Activated naive CD4-positive, alpha-beta T cell treated with Interleukin-2 at 50 U/mL for 16 hours (primary cell): ENCODE measurements at places on chromosomes 16 and 17.
A peak's percentile ranks its signal among the peaks of the same experiment; 100 is the strongest.

GRCh38 chr16:49921791-49922456 lies 66.0 kb upstream of the ZNF423 start:
- peak; percentile 20 for DNase-seq

- no peak for DNase-seq
Observed at GRCh38 chr17:73932216-73932749, 271.2 kb upstream of the RPL38 start.

GRCh38 chr17:68624381-68624780 lies 23.2 kb upstream of the FAM20A start:
- no peak for DNase-seq

DNA sequence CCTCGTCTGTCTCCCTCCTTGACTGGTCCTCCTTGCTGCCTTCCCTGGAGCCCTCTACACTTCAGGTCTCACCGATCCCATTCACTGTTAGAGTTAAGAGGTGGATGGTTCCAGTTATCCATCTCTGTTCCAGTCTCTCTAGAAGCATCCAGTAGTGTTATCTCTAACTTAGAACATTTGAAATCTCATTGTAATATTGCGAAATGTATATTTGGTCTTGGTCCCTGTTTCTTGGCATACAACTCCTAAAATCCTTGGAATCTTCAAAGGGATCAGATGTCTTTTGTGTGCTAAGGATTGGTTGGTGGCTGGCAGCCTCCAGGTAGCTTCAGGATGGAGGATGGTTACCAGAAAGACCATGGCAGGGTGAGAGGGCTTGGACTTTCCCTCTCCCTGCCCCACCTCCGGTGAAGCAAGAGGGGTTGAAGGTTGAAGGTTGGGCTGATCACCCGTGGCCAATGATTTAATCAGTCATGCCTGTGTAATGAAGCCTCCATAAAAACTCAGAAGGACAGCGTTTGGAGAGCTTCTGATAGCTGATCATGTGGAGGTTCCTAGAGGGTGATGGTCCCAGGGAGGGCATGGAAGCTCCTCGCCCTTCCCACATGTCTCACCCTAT lies 59.1 kb downstream of the NTN1 start:
- no peak for DNase-seq

DNA sequence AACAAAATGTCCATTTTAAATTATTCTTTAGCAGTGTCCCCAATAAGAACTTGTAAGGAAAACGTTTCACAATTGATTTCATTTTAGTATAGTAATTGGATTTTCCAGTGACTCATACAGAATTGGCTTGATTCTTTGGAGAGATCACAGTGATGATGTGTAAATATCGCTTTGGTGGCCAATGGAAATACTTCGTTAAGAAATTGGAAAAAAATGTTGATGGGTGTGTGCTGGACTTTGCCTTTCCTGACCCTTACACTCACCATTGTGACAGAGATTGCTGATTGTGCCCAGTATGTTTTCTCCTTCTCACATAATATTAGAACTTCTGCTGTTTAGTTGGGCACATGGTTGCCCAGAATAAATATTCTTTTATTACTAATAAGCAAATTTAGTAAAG lies 7.4 kb upstream of the EFCAB13 start:
- no peak for DNase-seq

GRCh38 chr17:17819561-17819995 lies 17.2 kb downstream of the SREBF1 start:
- peak; percentile 75 for DNase-seq

- DNase-seq, result no peak
Observed at GRCh38 chr17:77905266-77905665, 53.2 kb upstream of the TNRC6C start.

DNA sequence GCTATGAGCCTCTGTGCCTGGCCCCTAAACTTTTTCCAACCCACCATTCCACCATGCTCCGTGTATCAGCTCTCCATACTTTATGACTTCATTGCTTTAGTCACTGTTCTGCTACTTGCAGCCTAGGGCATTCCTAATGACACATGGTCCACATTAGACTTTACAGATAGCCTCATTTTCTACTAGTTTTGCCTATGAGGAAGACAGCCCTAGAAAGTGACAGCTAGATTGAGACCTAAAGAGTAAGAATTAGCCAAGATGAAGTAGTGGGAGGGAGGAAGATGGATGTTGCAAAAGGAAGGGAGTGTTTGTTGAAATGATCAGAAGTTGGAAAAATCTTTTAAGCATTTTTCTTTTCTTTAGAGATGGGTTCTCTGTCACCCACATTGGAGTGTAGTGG lies 11.0 kb downstream of the C16orf54 start:
- DNase-seq, result no peak

- peak; percentile 39 for DNase-seq
Observed at GRCh38 chr17:56593646-56594319, at the start of gene NOG. TSS of gene NOG (plus strand) at chr17:56593699. CDS start at chr17:56594224, 525 bp downstream.

- DNase-seq, result no peak
Observed at GRCh38 chr17:67700037-67700724, 17.6 kb upstream of the NOL11 start.

- no peak for DNase-seq
Observed at GRCh38 chr16:85965125-85965524, 66.2 kb downstream of the IRF8 start.

DNA sequence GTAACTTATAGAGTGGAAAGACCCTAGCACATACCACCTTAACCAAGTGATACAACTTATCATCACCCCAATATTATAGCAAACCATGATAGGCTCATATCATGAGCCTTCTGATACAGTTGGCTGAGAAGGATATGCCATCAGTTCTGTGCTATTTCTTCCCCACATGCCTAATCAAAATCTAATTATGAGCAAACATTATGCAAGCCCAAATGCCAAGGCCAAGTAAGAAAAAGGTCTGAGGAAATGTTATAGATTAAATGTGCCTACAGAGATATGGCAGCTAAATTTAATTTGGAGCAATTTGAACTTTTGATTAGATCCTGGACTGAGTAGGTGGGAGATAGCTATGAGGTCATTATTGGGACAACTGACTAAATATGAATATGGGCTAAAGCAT lies 225.9 kb upstream of the PMFBP1 start:
- no peak for DNase-seq
